ENCODE measurements at places on chromosomes 2 and 18.

DNA sequence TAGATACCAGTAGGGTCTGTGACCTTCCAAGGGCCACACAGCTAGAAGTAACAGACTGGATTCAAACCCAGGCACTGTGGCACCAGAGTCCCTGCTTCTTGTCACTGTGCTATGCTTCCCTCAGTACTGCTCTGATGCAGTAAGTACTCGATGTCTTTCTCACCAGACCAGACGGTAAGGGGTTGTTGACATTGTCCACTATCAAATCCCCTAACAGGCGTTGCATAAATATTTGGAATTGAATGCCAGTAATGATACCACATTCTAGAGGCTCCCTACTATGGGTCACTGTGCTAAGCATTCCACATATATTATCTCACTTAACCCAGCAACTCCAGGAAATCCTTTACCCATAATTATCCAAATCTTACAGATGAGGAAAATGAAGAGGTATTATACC is 223.1 kb downstream of the C1D start:
- no peak for DNase-seq

DNA sequence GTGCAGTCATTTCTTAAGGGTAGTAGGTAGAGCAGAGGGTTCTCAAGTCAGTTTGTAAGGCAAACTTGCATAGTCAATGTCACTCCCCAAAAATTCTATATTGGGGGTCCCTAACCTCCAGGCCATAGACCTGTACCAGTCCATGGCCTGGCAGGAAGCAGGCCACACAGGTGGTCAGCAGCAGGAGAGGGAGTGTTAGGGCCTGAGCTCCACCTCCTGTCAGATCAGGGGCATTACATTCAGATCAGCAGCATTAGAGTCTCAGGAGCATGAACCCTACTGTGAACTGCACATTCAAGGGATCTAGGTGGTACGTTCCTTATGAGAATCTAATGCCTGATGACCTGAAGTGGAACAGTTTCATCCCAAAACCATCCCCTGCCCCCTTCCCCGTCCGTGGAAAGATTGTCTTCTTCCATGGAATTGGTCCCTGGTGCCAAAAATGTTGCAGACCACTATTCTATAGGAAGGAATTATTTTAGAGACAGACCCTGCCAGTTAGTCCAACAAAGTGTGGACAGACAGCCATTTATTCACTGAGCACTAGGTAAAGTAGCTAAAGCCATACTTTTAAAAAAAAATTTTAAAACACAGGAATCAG is 6.7 kb downstream of the COA5 start:
- no peak for DNase-seq

GRCh38 chr2:179021258-179021657 is 28.7 kb downstream of the CCDC141 start:
- DNase-seq = no peak

GRCh38 chr2:39701137-39701536 is 35.4 kb downstream of the TMEM178A start:
- DNase-seq = no peak

- DNase-seq = no peak
Measured at GRCh38 chr2:186593523-186593922, 3.7 kb downstream of the ITGAV start.

DNA sequence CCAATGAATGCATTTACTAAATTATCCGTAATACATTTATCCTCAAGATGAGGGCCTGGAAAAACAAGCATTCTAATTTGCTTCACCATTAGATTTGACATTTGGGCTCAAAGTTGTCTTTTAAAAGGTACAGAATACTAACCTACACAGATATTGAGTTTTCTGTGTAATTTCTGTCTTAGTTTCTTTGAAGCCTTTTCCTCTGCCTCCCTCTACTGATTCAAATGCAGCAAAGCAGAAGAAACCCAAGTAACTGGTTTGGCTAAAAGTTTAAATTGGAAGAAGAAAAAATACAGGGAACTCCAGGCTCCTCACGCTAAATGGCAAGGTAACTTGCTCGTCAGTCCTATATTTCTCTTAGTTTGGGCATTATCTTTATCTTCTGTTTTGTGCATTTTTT is 53.3 kb upstream of the SLC5A7 start:
- DNase-seq = no peak

- DNase-seq = no peak
Measured at GRCh38 chr18:11809895-11810294, 41.3 kb upstream of the CHMP1B start.

DNA sequence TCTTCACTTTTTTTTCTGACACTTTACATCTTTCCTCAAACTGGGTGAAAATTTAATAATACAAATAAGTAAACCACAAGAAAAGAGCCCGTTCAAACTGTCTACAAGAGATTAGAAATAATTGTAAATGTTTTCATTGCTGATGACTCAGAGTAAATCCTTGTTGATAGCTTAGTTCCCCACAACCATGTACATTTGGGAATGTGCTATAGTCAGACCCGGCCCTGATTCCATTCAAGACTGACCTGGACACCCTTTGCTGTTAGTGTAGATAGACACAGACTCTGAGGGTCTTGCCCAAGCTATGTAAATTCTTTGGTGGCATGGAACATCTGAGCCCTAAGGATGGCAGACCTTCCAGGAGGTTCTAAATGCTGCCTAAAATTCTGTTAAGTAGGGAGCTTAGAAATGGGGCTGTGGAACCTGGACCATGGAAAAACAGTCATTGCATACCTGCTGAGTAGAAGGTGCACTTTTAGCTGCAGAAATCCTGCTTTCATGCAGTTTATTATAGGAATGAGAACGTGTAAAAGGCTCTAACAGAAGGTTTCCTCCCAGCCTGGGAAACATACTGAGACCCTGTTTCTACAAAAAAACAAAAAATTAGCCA is 3.7 kb downstream of the MALT1 start:
- DNase-seq = no peak

- no peak for DNase-seq
Measured at GRCh38 chr2:164671664-164672396, 50.5 kb upstream of the GRB14 start.

- no peak for DNase-seq
Measured at GRCh38 chr2:123917241-123917640, 107.8 kb upstream of the CNTNAP5 start.

DNA sequence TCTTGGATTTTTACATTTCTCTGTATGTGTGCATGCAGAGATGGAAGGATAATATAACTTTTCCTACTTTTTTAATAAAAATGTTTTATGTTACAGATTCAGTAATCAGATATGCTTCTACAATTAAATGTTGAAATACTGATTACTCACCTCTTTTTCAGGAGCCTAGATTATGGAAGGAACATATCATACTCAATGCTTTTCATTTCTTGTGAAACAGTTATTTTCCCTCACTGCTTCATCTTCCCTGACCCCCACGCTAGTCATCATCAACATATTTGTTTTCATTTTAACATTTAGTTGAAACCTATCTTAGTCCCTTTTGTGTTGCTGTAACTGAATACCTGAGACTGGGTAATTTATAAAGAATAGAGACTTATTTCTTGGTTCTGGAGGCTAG is 190.7 kb downstream of the WDR7 start:
- DNase-seq = no peak

DNA sequence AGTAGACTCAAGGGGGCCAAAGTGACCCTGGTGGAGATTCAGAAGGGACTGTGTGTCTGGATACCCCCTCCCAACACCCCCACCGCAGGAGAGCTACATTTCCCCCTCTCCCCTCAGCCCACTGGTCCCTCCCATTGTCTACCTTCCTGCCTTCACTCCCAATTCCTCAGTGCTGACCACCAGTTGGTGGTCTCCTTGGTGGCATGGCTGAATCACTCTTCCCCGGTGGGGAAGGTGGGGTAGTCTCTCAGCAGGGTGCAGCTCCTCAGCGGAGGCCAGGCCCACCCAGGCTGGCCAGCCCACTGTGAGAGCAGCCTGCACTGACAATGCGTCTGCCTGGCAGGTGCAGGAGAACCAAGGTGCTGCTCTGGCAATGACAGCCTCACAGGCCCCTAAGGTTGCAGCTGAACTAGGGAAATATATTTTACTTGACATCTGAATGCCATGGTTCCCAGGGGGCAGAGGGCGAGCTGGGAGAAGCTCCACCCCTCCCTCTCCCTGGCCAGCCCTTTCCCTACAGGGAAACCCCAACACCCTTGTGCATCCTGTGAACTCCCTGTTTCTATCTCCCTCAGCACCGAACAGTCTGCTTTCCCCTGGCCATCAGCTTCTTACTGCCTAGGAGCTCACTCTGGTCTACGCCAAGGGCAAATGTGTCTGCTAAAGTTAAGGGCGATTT is 62.6 kb upstream of the PAX8 start:
- DNase-seq = no peak

DNA sequence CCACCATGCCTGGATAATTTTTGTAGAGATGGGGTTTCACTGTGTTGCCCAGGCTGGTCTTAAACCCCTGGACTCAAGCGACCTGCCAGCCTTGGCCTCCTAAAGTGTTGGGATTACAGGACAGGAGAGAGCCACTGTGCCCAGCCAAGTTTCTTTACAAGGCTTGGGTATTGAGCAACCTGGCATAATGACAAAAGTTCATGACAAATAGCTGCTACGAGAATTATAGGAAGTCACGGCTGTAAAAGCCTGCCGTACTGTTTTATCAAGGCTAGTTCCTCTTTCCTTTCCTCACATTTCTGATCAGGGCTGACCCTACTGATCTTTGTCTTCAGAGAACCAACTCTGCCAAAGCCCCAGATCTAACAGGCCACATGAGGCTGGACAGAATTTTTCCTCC is 490.4 kb upstream of the SPRED2 start:
- DNase-seq = no peak

DNA sequence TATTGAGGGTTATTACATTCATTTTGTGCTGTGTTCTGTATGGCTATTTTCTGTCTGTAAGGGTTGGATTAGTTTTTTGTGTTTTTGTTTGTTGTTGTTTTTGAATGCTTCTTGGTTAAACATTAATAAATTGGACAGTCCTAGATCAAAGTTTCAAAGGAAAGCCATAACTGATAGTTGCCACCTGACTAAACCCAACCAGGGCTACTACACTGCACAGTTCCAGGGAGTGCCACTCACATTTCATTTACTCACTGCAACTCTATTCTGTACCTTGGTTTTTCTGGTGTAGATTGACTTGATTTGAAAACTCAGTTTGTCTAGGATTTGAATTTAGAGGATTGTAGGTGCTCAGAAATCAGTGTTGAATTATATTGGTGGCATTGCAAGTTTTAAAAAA is 6.4 kb downstream of the MYL12B start:
- no peak for DNase-seq

GRCh38 chr2:60416221-60417008 is 137.0 kb downstream of the BCL11A start:
- DNase-seq = no peak

DNA sequence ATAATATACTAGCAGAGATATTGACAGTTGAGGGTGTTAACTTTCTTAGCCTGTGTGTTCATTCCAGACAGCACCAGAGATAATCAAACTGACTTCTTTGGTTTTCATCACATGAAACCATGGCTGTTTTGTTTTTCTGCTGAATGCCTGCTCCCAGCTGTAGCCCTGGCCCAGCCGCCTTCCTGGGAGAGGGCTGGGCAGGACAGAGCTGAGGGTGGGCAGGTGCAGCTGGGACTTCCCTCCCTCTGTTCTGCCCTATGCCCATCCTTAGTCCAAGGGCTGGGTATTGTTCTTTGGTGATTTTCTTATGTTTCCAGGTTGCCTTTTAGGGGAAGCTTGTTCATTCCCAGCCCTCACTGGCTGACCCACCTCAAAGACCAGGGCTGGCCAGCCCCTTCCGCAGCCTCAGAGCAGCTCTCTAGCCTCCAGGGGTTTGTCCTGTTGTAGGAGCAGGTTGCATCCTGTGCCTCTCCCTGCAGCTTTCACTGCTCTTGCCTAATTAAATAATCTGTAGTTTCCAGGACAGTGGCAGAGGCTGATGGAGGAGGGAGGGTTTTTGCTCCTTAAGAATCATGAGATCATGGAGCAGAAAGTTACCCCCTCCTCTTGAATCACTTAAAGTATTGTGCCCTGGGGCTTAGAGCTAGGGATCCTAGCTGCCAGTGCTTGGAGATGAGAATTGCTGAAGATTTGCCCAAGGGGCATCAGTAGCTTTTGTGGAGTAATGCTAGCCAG is 61.4 kb downstream of the MTCL1 start:
- no peak for DNase-seq

DNA sequence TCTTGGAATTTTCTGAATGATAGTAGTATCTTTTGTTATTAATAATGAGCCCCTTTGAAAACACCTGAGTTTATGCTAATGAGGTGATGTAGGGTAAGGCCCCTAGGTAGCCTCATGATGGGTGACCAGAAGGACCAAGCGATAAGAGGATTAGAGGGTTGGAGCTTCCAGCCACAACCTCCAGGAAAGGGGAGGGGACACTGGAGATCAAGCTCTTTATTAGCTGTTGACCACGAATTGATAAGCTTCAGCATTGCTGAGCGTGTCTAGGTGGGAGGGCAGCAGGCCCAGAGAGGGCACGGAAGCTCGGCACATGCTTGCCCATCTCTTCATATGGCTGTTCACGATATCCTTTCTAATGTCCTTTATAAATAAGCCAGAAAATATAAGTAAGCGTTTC is 39.0 kb downstream of the KIAA2012 start:
- DNase-seq = no peak

GRCh38 chr2:43298500-43298899 is 72.1 kb upstream of the ZFP36L2 start:
- DNase-seq = no peak

DNA sequence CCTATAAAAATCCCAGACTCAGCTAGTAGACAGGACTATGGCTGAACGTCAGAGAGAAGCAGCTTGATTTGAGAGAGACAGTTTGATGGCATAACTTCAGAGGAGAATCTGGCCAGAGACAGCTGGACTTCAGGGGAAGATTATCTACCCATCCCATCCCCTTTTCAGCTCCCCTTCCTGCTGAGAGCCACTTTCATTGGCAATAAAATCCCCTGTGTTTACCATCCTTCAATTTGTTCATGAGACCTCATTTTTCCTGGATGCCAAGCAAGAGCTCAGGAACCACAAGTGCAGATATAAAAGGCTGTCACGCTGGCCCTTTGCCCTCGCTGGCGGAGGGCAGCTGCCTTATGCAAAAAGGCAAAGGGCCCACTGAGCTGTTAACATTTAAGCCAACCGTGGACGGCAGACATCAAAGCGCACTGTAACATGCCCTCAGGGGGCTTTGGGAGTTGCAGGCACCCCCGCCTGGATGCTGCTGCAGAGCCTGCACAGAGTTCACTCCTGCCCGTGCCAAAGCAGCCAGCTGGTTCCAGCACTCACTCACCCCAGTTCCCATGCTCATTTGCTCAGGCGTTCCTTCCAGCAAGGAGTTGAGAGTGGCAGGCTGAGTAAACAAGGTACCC is 164.3 kb upstream of the PGAP1 start:
- peak; percentile 25 for DNase-seq

- DNase-seq = peak; percentile 50
Measured at GRCh38 chr2:133266041-133266925, 302.0 kb downstream of the NCKAP5 start.

- no peak for DNase-seq
Measured at GRCh38 chr2:148948868-148949267, 73.8 kb downstream of the KIF5C start.

DNA sequence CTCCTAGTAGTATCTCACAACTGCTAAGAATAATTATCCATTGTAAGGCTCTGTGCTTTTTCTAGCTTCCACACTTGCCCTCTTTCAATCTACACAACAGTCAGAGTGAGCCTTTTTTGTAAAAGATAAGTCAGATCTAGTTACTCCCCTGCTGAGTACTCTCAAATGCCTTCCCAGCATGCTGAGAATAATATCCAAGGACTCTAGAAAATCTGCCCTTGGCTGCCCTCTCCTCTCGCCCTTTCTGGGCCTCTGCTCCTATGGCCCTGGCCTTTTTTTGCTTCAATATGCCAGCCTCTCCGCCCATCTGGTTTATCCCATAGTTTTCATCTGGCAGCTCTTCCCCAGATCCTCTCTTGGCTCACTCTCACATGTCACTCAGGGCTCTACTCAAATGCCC is 455.9 kb upstream of the UBE2E3 start:
- no peak for DNase-seq

GRCh38 chr2:148106331-148106730 is 85.4 kb downstream of the MBD5 start:
- no peak for DNase-seq

Data from NCI-H526 (cell line).